CD4-positive, alpha-beta T cell (primary cell): ENCODE measurements at places on chromosomes 12 and 14. TPM values are rescaled to one million over a fixed set of nuclear protein-coding genes. Genes with fewer than 3 reads are reported as not detected.

Gene HOXC6
- total RNA-seq, result not detected

Gene CISTR
- total RNA-seq, result not detected

Gene COL2A1
- not detected for total RNA-seq

Gene SYT1
- total RNA-seq, result not detected

Gene ARHGEF25
- total RNA-seq, result 0.25 TPM

Gene SLC10A1
- total RNA-seq, result not detected

DNA sequence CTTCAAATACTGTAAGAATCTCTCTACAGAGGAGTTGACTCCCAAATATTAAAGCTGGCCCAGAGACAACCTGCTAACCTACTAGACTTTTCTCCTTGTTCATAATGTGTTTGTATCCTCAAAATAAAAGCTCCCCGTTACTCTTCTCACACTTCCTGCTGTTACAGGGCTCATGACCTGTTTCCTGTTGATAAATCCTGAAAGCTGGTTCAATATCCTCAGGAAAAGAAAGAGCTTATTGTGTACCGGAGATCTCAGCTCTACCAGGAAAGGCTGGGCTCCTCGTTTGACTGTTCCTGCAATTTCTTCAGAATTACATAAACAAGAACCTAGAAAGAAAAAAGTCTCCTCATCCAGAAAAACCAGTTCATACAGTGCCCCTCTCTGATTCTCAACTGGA lies 30.8 kb downstream of the CLEC1A start:
- H3K4me3 ChIP-seq, result no peak overlapping the region
- H3K36me3 ChIP-seq, result no peaks in the 10 kb centered on the region
- H3K27me3 ChIP-seq, result peaks cover 7% of the 10 kb centered on the region
- no peak for DNase-seq
- H3K4me1 ChIP-seq, result no peaks in the 10 kb centered on the region
- H3K27ac ChIP-seq, result no peak overlapping the region

DNA sequence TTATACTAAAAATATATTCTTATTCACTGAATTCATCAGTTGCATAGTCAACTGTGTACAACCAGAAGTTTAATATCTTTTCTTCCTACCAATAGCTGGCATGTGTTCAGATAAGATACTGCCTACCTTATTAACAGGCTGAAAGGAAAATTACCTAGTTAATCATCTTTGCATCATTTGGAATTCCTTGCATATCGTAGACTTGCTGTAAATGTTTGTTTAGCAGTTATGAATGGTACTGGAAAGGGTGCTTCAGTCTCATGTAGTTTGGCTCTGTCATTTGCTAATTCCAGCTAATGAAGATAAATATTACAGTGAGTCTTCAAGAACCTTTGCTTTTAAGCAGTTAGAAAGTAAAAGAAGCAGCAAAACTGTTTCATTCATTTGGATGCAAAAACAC lies 84.4 kb downstream of the PPHLN1 start:
- no peaks in the 10 kb centered on the region for H3K4me1 ChIP-seq
- no peak overlapping the region for H3K27ac ChIP-seq
- DNase-seq, result no peak
- H3K27me3 ChIP-seq, result no peaks in the 10 kb centered on the region

DNA sequence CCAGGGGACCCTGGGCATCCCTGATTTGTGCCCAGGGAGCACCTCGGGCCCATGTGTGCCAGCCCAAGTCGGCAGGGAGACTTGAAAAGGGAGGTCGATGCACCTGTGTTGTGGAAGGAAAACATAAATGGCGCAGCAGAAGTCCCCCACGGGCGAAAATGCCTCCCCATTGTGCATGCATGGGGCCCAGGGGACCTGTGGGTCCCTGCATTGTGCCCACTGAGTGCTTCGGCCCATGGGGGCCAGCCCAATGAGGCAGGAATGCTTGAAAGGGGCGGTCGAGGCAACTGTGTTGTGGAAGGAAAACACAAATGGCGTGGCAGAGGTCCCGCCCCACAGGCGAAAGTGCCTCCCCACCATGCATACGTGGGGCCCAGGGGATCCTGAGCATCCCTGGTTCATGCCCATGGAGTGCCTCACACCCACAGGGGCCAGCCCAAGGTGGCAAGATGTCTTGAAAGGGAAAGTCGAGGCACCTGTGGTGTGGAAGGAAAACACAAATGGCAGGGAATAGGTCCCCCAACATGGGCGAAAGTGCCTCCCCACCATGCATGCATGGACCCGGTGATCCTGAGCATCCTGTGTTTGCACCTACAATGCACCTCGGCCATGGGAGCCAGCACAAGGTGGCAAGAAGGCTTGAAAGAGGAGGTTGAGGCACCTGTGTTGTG lies 368.0 kb downstream of the ALG10 start:
- no peaks in the 10 kb centered on the region for H3K27me3 ChIP-seq
- no peak for DNase-seq
- H3K4me1 ChIP-seq, result no peaks in the 10 kb centered on the region
- H3K36me3 ChIP-seq, result no peaks in the 10 kb centered on the region
- no peak overlapping the region for H3K4me3 ChIP-seq

DNA sequence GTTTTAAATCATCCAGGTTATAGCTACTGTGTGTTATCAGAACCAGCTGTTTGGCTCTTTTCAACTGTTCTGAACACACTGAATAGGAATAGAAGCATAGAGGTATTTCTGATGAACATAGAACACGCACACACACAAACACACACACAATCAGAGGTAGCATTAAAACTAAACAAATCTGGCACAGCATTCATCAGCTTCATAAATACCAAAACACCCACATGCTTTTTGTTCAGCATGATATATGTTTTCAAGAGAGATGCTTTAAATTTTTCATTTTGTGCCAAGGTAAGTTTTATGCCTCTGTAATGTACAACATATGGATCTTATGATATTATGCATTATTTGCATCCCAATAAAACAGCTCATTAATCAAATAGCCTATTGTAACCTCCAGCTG lies 208.6 kb downstream of the GALC start:
- no peaks in the 10 kb centered on the region for H3K36me3 ChIP-seq
- no peaks in the 10 kb centered on the region for H3K27me3 ChIP-seq
- no peak overlapping the region for H3K27ac ChIP-seq
- no peak overlapping the region for H3K4me3 ChIP-seq
- H3K4me1 ChIP-seq, result no peaks in the 10 kb centered on the region

DNA sequence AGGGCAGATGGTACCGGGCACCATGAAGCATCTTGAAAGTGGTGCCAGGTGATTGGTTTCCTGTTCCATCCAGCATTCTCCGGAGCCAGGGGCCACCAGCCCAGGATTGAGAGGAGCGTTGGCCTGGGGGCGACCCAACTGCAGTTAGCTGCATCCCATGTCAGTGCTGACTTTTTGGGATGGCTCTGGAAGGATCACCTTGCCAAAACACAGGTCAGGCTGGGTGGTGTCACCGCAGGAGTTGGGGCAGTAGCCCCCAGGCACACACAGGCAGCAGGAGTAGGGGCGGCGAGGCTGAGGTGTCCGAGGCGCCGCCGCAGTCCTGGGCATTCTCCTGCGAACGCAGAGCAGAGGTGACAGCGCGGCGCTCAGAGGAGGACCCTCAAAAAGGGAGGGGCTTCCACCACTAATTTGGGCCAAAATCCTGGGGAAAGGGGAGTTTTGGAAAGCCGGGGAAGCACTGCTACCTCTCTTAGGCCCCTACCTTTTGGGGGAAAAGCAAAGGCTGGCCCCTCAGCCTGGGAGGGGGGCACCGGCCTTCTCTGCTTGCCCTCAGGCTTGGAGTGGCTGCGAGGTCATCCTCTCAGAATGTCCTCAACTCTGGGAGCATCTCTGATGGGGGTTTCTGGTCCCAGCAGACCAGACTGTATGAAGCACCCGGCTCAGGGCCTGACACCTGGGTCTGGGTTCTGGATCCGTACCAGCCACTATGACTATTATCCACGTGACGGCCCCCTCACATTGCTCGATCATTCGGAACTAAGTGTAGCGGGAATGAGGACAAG lies 26.7 kb upstream of the LRTM2 start:
- no peaks in the 10 kb centered on the region for H3K27me3 ChIP-seq
- peaks cover 36% of the 10 kb centered on the region for H3K4me1 ChIP-seq
- no peak overlapping the region for H3K27ac ChIP-seq
- H3K36me3 ChIP-seq, result no peaks in the 10 kb centered on the region
- no peak overlapping the region for H3K4me3 ChIP-seq

DNA sequence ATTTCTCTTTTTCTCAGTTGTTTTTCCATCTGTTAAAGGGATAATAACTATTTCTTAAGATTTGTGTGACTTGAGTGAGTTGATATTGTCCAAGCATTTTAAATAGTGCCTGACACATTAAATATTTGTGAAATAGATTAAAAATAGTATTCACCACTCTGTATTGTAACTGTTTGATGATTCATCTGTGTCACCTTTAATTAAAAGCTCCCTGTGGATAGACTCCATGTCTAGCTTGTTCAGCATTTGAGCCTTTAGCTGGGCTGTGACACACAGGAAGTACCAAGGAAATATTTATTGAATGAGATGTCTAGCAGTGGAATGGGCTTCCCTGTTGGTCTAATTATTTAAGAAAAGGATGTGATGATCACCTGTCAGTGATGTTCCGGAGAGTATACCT lies 1.8 kb upstream of the GLIPR1L2 start:
- H3K4me1 ChIP-seq, result peaks cover 8% of the 10 kb centered on the region
- no peak overlapping the region for H3K4me3 ChIP-seq
- no peaks in the 10 kb centered on the region for H3K27me3 ChIP-seq
- no peak overlapping the region for H3K27ac ChIP-seq
- no peaks in the 10 kb centered on the region for H3K36me3 ChIP-seq

GRCh38 chr14:63200035-63200740 lies 4.1 kb upstream of the RHOJ start:
- H3K27me3 ChIP-seq, result peaks cover 6% of the 10 kb centered on the region
- no peak overlapping the region for H3K27ac ChIP-seq
- DNase-seq, result no peak
- H3K36me3 ChIP-seq, result no peaks in the 10 kb centered on the region
- no peak overlapping the region for H3K4me3 ChIP-seq

GRCh38 chr14:96588410-96589257 lies 86.5 kb downstream of the PAPOLA start:
- H3K27ac ChIP-seq, result no peak overlapping the region
- H3K4me1 ChIP-seq, result peaks cover 20% of the 10 kb centered on the region
- no peaks in the 10 kb centered on the region for H3K36me3 ChIP-seq

- H3K4me3 ChIP-seq, result no peak overlapping the region
- H3K4me1 ChIP-seq, result peaks cover 3% of the 10 kb centered on the region
- H3K27ac ChIP-seq, result no peak overlapping the region
- H3K36me3 ChIP-seq, result no peaks in the 10 kb centered on the region
- no peaks in the 10 kb centered on the region for H3K27me3 ChIP-seq
- DNase-seq, result no peak
These were observed 88.2 kb upstream of the FRMD6 start for GRCh38 chr14:51563560-51563959.

DNA sequence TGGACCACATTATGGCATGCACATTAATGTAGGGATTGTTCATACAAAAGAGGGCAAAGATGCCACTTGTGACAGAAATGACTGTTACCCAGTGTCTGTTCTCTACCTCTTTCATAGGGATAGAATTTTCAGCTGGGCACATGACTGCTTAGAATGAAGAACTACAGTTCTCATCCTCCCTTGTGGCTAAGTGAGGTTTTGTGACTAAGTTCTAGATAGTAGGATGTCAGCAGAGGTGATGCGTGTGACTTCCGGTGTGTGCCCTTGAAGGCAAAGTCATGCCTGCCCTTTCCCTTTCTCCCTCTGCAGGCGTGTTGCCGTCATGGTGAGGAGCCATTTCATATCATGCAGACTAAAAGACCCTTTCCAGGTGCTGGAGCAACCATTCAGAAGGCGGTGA lies 99.3 kb downstream of the CACNA1C start:
- H3K27ac ChIP-seq, result no peak overlapping the region
- H3K4me1 ChIP-seq, result no peaks in the 10 kb centered on the region
- H3K36me3 ChIP-seq, result no peaks in the 10 kb centered on the region
- no peak overlapping the region for H3K4me3 ChIP-seq
- peaks cover 6% of the 10 kb centered on the region for H3K27me3 ChIP-seq

DNA sequence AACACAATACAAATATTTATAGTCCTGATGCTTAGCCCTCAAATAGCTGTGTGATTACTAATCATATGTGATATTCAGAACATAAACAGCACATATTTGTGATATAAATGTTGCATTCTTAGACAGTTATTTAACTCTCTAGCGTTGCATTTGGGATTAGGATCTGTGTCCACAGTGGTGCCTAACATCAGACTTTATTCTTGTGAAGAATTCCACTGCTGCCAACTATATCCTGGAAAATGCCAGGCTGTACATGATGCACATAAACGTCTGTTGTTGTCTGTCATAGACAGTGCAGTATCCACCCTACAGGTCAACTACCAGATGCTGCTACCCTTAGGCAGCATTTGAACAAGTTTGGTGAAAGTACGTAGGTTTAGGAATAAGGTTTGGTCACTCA lies 39.0 kb downstream of the SLC38A4 start:
- no peak overlapping the region for H3K27ac ChIP-seq
- H3K4me1 ChIP-seq, result no peaks in the 10 kb centered on the region
- no peaks in the 10 kb centered on the region for H3K36me3 ChIP-seq
- H3K4me3 ChIP-seq, result no peak overlapping the region
- no peaks in the 10 kb centered on the region for H3K27me3 ChIP-seq
- no peak for DNase-seq

DNA sequence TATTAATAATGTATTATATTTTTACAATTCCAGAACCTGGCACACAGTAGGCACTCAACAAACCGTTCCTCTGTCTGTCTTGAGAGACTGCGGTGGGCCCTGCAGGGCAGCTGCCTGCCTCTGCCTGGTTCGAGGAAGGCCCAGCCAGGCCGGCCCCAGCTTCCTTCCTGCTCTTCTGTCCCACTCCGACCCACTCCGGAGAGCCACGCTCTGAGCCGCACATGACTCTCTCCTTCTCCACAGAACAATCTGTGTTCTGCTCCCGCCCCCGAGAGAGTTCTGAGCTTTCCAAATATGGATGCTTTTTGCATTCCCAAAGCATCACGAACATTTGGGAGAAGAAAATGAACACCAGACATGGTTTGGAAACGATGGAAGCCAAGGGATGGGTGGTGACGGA lies 57.3 kb downstream of the TTC7B start:
- H3K4me3 ChIP-seq, result peak overlapping the region; percentile 60
- peaks cover 21% of the 10 kb centered on the region for H3K4me1 ChIP-seq
- H3K27ac ChIP-seq, result peak overlapping the region; percentile 84
- no peaks in the 10 kb centered on the region for H3K27me3 ChIP-seq
- no peaks in the 10 kb centered on the region for H3K36me3 ChIP-seq

GRCh38 chr14:52189325-52189724 lies 78.2 kb upstream of the PTGDR start:
- H3K4me3 ChIP-seq, result no peak overlapping the region
- H3K4me1 ChIP-seq, result no peaks in the 10 kb centered on the region
- no peak for DNase-seq

DNA sequence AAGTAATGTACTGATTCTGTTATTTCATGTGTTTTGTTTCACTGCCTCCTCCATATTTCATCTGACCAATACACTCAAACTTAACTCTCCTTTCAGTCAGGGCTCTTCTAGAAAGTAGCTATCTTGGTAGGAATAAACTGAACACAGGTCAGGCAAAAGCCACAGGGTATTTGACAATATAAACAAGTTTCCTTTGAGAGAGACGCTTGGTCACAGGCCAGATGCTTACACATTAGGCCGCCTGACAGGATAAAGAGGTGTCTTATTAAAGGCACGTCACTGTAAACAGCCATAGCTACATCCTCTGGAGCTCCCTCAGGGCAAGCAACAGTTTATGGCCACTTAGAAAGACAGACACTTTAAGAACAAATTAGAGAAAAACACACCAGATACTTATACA lies 607.5 kb downstream of the SLC6A15 start:
- H3K4me3 ChIP-seq, result no peak overlapping the region
- no peak overlapping the region for H3K27ac ChIP-seq
- no peaks in the 10 kb centered on the region for H3K27me3 ChIP-seq
- H3K4me1 ChIP-seq, result no peaks in the 10 kb centered on the region
